Foreskin fibroblast (primary cell): ENCODE measurements at places on chromosomes 2 and 18.

DNA sequence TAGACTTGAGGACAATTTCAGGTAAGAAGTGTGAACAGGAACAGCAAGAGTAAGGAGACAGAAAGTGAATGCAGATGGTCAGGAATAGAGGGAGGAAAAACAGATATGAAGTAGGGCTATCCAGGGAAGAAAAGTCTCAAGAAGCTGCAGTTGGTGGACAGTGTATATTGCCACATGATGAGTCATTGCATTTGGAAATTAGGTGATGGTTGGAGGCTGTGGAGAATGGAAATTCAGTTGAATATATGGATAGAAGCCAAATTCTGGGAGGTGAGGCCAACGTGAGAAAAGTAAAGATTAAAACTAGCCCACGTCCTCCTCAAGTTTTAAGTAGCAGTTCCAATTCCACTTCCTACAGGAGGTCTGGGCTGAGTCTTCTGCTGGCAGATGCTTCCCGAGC, 158.4 kb downstream of the UBE2E3 start:
- DNase-seq = peak; percentile 42

DNA sequence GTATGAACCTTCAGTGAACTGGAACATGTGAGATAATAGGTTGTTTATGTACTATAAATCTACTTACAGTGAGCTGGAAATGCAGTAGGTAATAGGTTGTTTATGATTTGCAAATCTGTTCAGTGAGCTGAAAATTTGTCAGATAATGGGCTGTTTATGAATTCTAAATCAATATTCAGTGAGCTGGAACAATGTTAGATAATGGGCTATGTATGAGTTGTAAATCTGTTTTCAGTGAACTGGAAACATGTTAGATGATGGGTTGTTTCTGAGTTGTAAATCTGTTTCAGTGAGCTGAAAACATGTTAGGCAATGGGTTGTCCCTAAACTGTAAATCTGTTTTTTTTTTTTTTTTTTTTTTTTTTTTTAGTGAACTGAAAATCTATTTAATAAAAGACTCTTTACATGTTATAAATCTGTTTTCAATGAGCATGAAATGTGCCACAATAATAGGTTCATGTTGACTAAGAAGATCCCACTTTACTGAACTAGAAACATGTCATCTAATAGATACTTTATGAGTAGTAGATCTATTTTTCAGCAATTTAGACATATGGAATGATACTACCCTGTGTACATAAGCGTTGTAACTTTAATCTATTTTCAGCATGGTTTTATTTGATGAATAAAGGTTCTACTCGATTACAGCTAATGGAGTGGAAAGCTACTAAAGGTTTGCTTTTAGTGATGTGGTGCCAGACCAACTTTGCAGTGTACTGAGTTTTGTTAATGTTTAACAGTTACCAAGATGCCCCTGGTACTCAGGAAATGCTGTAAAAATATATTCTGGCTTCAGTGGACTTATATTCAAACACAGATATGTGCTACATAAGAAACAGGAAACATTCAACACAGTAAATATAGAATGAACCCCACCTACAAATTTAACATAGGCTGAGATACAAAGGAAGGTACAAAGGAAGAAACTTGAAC, 1471.8 kb downstream of the LRP1B start:
- no peak for DNase-seq

- no peak for DNase-seq
These were observed 204.8 kb downstream of the RBM43 start for GRCh38 chr2:151056870-151057269.

DNA sequence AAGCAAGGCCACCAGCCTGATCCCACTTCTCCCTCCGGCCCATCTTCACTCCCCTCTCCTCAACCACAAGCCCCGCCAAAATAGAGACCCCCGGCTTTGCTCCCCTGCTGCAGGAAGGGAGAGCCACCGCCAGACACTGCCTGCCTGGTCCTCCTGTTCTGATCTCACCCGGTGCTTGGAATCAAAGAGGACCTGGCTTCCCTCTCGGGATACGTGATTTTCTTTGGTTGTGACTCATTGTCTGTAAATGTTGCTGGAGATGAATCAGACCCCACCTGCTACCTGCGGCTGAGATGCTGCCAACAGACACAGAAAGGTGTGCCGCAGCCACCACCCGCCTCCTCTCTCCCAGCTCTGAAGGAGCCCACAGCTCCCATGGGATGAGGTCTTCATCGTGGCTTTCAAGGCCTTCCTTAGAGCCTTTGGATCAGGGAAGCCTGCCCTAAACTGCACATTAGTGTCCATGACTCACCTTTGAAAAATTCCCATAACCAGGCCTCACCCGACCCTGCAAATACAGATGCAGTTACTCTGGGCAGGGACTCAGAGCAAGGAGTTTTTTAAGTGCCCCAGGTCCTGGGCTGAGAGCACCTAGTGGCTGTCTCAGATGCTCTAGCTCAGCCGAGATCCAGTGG, 79.4 kb upstream of the ZNF532 start:
- peak; percentile 72 for DNase-seq

DNA sequence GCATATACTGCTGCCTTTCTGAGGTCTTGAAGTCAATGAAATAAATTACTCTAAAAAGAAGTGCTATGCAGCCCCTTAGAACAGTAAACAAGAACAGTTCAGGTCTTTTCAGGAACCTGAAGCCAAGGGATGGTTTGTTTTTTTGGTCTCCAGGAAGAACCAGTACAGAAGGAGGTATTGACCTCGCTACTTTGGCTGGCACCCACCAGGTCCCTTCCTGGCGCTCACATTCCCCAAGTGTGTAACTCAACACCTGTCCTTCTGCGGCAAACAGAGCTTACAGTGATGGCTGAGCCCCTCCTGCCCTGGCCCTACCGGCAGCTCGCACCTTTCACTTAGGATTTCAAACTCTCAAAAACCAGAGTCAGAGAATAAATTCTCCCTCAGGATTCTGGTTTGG, 51.9 kb downstream of the SETBP1 start:
- no peak for DNase-seq

DNA sequence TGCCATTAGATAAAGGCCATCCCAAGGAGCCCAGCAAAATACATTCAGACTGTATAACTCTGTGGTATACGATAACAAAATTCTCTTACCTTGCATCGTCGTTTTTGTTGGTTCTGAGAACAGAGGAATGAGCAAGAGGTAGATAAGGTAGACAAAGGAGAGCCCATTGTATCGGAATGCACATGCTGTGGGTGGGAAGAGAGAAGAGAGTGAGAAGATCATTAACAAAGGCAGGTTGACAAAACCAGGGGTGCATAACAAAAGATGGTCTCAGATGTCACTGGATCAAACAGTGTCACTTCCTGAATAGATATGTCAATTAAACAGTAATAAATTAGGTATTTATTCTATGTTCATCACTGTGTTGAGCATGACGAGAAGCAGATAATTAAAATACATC, 83.3 kb downstream of the PIEZO2 start:
- no peak for DNase-seq

DNA sequence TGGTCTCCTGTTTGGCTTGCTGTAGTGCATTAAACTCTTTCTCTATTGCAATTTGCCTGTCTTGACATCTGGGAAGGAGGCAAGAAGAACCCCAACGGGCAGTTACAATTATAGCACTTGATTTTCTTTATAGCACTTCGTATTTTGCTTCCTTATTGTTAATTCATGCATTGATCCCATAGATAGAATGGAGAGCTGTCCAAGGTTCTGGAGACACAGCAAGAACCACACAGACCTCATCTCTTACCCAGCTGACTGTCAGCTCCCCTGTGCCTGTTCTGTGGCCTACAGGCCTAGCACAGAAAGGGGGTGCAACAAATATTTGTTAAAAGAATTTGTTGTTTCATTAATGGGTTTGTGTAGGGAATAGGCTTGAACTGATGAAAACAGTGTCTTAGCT, 194.3 kb downstream of the GALNT1 start:
- DNase-seq = peak; percentile 40

DNA sequence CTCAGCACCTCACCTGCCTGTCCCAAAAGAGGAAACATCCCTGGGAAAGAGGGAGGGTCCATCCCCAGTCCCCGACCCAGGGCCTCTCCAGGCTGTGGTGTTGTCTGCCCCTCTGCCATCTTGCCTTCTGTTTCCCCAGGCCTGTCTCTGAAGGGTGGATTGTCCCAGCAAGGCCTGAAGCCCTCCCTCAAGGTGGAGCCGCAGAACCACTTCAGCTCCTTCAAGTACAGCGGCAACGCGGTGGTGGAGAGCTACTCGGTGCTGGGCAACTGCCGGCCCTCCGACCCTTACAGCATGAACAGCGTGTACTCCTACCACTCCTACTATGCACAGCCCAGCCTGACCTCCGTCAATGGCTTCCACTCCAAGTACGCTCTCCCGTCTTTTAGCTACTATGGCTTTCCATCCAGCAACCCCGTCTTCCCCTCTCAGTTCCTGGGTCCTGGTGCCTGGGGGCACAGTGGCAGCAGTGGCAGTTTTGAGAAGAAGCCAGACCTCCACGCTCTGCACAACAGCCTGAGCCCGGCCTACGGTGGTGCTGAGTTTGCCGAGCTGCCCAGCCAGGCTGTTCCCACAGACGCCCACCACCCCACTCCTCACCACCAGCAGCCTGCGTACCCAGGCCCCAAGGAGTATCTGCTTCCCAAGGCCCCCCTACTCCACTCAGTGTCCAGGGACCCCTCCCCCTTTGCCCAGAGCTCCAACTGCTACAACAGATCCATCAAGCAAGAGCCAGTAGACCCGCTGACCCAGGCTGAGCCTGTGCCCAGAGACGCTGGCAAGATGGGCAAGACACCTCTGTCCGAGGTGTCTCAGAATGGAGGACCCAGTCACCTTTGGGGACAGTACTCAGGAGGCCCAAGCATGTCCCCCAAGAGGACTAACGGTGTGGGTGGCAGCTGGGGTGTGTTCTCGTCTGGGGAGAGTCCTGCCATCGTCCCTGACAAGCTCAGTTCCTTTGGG, 47.2 kb downstream of the BOLA3 start:
- no peak for DNase-seq
